ENCODE measurements at places on chromosomes 12 and 14.

- DNase-seq = no peak
These were observed 9.5 kb downstream of the CNTN1 start for GRCh38 chr12:40701756-40702155.

- peak; percentile 37 for DNase-seq
These were observed 1.3 kb downstream of the TRAF3 start for GRCh38 chr14:102778338-102779083.

DNA sequence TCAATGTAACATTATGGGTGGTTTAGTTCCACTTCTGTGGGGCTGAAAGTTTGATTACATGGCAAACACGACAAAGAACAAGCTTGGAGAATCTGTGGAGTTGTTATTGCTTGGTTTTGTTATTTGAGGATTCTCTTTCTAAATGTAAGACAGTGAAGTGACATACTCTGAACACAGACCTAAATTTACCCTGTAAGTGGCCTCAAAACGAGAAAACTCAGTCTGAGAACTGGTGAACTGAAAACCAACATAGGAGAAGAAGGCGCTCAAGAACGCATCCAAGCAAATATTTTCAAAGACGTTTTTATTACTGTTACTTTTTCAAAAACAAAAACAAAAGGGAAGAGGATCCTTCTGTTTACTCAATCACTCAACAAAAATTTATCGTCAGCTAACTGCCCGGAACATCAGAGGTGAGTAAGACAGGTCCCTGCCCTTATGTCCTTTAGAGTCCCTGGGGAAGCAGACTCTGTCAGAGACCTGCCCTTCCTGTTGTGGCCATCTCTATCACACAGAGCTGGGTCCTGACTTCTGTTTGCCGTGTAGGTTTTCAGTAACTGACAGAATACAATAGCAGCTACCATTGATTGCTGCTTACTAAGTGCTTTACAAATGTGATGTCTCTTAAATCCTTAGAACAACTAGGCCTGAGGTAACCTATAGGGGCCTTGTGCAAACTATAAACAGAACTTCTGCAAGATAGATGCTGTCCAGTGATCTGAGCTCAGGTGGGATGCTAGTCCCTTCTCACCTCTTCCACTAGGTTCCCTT, 79.3 kb upstream of the C12orf71 start:
- no peak for DNase-seq

GRCh38 chr12:1936406-1937320, 18.2 kb upstream of the CACNA2D4 start:
- DNase-seq = peak; percentile 56

GRCh38 chr12:20625531-20625930, 69.6 kb upstream of the SLCO1C1 start:
- no peak for DNase-seq

DNA sequence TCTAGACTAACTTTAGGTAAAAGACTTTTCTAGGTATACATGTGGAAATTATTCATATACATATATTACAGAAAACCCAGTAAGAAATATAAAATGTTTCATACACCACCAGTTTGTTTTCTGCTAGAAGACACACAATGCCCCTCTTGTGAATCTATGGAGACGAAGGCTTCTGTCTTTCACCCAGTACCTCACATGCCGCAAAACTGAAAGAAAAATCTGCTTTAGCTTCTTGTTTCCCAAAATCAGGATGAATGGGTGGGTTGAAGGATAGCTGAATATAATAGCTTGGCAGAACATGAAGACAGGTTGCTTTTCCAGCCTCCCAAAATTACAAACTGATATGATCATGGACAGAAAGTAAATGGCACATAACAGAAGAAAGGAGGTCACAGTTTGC, 1.3 kb downstream of the TAS2R30 start:
- no peak for DNase-seq

DNA sequence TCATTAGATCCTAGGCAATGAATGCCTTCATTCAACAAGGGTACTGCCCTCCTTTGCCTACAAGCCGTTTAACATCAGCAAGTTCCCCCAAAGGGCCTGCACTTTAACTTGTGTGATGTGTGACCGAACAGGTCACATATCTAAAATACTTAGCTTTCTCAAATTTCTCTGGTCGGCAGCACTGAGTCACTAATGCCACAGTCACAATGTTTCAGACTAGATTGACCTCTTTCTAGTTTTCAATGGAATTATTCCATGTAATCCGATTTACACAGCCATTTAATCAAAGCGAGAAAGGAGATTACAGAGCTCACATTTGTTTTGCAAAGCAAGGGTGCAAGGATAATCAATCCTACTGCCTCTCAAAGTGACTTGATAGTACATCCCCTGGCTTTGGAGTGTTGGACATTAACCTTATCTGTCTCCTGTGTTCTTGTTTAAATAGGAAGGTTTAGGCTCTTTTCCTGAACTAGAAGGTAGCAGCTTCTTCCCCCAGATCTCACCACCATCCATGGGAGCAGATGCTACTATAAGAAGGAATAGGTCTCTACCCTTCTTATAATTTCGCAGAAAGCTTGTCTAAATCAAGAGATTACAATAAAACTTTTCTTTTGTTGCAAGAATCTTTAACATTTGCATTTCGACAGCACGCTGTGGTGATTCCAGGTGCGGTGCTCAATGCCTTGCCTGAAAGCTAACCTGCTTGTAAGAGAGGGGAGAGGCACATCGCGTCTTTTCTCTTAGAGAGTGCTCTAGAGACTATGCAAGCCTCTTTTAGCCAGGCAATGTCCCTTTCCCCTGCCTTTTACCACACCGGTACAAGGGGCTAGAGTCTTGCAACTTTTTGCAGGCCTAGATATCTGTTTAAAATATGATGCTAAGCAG, 1.8 kb downstream of the KITLG start:
- peak; percentile 39 for DNase-seq

GRCh38 chr12:115183752-115184151, 499.8 kb upstream of the TBX3 start:
- no peak for DNase-seq

DNA sequence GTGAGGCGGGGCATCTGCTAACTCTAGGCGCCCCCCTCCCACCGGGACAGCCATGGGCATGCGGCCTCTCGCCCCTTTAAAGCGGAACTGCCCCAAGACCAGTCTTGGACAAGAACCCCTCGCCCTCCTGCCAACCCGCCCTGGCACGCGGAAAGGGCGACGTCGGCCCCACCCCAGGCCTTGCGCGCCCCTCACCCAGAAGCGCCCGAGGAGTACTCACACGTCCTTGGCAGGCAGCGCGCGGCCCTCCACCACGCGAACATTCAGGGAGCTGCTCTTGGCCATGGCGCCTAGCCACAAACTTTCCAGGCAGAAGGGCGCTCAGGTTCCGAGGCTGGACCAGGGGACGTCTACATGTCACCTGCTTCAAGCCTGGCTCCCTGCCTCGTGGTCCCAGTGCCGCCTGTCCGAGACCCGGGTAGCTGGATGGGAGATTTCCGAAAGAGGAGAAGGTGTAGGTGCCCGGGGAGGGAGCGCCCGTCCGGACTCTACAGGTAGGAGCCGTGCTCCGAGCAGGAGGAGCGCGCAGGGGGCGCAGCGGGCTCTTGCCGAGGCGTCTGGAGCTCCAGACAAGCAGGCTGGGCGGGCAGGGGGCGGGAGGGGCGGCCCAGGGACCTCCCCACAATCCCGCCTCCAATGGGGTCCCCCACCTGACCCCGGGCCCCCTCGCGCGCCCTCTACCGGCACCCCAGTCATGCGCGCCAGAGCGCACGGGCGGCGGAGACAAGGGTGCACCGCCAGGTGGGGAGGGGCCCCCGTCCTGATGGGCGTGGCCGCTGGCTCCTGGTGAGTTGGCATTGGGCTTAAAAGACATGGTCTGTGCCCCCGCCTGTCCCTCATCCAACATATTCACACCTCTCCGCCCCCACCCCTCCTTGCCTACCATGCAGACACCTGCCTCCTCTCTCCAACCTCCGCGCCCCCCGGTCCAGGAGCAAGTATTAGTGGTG, at the start of gene RASAL1:
RASAL1 (minus strand) TSS at position 584 of the 950 bp plus-strand sequence; CDS start at position 285, 299 bp downstream.
- DNase-seq = no peak

DNA sequence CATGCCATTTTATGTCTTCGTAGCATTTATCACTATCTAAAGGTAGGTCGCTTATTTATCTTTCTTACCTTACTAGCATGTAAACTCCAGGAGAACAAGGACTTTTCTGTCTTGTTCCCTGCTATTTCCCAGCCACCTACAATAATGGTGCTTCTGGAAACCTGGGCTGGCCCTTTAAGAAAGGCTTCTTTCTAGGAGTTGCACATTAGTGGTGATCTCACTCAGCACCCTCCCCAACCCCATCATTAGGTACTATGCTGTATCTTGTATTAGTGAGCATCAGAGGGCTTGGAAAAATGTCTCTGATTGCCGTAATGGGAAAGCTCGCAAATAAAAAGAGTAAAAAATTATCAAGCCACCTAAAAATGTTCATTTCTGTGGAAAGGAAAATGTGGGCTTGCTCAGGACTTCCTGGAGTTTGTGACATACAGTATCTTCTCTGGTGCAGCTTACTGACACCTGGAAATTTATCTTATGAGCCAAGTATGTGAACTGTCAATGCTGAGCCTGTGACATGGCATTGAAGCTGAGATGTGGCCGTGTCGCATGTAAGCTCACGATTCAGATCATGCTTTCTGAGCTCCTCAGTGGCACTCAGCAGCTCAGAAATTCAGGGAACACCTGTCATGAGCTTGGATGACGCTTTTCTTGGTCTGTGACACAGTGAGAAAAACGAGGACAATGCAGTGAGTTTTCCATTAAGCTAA, 12.4 kb downstream of the CCDC92 start:
- no peak for DNase-seq

GRCh38 chr14:104601786-104602185, 2.8 kb downstream of the TMEM179 start:
- DNase-seq = peak; percentile 10

- peak; percentile 51 for DNase-seq
These were observed 32.0 kb downstream of the LRIG3 start for GRCh38 chr12:58888131-58888783.

- DNase-seq = peak; percentile 30
These were observed 832.9 kb downstream of the C12orf50 start for GRCh38 chr12:87196321-87196720.

DNA sequence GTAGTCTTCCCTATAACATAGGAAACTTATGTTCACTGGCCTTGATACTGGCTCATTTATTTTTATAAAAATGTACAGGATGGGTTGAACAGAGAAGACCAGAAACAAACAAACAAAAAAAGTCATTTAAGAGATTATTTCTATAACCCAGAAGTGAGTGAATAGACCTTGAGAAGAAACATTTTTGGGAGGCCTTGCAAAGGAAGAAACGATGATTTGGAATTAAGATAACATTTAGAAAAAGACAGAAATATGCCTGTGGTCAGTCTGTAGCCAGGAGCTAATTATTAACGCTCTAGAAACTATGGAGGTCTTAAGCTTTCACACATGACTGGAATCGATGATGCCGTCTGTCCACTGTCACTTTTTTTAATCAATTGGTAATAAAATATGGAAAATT, 264.0 kb downstream of the EGLN3 start:
- no peak for DNase-seq

- no peak for DNase-seq
These were observed 6.9 kb upstream of the KRT74 start for GRCh38 chr12:52580496-52580895.

DNA sequence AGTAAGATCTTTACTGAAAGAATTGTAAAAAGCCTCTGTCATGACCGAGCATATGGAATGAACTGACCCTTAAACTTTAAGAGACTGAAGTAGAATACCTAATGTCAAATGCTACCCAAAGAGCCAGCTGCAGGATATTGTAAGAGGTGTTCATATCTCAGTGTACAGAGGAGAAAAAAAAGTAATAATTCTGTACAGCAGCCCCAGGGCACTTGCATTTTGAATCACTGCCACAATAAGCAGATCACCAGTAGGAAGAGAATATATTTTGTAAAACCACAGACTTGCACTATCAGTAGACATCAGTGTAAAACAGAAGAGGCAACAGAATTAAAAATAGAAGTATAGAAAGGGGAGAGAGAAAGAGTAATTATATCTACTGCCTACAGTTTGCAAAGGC, 162.6 kb downstream of the PPFIA2 start:
- no peak for DNase-seq

DNA sequence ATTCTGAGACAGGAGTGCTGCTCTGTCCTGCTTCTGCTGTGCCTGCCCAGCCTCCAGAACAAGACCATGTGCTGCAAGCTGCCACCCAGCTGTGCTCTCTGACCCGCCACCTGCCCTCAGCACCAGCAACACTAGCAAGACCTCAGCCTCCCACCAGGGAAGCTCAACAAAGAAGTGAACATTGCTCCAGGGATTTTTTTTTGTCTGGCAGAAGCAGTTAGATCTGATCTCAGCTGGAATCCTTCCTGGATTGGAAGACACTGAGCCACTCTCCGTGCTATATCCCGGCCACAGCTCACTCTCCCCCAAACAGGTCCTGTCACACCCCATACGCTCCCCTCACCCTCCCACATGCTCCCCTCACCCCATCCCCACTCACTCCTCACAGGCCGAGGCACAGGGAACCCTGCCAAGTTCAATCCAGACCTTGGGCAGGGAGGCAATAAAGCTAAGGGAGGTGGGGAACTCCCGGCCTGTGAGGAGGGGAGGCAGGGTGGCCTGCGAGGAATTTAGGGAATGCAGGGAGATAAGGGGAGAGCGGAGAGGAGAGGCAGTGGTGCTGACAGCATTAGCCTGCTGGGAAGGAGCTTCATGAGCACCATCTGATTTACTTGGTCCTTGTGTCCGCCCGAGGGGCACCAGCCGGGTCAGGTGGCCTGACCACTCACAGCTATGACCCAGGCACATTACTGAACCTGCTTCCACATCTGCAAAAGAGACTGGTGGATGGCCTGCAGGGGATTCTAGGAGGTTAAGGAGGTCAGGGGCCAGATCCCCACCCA, 29.7 kb downstream of the CCDC85C start:
- peak; percentile 92 for DNase-seq

GRCh38 chr12:87413784-87414183, 615.4 kb downstream of the C12orf50 start:
- DNase-seq = peak; percentile 86

DNA sequence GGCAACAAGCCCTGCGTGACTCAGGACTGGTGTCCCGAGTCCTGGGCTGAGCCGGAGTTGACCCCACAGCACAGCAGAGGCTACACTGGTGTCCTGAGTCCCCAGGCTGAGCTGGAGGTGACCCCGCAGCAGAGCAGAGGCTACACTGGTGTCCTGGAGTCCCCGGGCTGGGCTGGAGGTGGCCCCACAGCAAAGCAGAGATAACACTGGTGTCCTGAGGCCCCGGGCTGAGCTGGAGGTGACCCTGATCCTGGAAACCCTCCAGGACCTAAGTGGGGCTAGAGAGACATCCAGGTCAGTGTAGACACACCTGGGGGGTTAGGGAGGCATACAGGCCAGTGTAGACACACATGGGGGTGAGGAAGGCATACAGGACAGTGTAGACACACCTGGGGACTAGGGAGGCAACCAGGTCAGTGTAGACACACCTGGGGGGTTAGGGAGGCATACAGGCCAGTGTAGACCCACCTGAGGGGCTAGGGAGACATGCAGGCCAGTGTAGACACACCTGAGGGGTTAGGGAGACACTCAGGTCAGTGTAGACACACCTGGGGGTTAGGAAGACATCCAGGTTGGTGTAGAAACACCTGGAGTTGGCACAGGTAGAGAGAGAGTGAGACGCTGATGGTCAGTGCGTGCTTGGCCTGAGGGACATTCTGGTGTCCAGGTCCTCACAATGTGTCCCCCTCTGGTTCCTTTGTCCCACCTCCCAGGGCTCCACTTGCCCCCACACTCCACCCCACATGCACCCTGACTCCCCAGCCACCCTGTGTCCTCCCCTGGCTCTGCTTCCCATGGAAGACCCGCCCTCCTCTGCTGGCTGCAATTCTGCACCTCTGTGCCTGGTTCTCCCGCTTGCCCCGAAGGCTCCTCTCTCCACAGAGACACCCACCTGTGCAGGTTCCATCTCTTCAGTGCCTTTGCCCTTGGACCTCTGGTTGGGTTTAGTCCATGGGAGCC, 321.6 kb upstream of the SFSWAP start:
- DNase-seq = no peak
